ENCODE measurements at places on chromosomes 12 and 14.

- DNase-seq = no peak
Observed at GRCh38 chr14:62076368-62076767, 314.1 kb downstream of the SNAPC1 start.

GRCh38 chr12:108831309-108831991, 25.9 kb downstream of the SSH1 start:
- DNase-seq = no peak

GRCh38 chr14:42277840-42278239, 671.2 kb downstream of the LRFN5 start:
- no peak for DNase-seq

DNA sequence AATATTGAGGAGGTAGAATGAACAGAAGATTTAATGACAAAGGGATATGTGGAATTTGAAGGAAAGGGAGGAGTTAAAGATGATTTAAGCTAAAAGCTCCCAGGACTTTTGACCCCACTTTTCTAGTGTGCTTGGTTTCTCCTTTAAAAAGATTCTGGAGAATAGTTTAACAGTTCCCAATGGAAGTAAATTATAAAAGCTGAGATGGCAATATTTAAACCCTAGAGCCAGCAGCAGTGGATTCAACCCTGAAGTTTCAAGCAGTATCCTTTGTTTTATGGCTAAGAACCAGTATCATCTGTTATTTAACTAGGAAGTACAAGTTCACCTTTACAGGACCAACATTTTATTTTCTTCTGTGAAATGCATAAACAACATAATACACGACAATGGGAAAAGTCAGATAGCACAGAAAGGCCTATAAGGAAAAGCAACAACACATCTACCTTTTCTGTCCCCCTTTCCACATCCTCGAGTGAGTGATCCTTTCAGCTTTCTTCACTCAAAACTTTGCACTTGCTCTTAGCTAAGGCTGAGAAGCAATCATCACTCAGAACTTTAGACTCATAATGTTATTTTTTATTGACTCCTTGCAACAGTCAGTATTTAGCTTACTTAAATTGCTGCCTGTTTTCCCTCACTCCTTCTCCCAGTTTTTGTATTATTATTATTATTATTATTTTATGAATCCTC, 264.5 kb downstream of the FBXL14 start:
- DNase-seq = no peak

GRCh38 chr14:88245321-88245720, 77.7 kb downstream of the KCNK10 start:
- DNase-seq = peak; percentile 25

DNA sequence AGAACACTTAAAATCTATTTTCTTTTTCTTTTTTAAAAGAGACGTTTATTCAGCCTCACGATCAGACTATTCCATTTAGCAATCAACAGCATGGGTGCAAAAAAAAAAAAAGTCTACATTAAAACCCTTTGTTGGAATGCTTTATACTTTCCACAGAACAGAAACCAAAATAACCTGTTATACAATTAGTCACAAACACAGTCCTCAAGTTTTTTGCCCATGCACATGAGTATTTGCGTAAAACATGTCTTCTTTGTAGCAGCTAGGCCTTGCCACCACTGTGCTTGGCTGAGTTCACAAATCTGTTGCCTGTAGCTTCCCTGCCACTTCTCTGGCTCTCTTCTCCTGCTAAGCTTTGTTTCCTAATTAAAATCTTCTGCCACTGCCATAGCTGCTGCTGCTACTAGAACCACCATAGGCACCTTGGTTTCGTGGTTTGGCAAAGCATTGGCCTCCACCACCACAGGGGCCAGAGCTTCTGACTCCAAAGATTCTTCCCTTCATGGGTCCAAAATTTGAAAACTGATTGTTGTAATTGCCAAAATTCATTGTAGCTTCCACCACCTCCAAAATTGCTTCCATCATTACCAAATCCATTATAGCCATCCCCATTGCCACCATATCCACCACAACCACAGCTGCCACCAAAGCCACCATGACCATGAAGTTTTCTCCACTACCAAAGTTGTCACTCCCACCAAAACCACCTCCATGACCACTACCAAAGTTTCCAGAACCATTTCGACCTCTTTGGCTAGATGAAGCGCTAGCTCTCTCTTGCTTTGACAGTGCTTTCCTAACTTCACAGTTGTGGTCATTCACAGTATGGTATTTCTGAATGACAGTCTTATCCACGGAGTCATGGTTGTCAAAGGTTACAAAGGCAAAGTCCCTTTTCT, 38.1 kb downstream of the KLRG1 start:
- DNase-seq = no peak

DNA sequence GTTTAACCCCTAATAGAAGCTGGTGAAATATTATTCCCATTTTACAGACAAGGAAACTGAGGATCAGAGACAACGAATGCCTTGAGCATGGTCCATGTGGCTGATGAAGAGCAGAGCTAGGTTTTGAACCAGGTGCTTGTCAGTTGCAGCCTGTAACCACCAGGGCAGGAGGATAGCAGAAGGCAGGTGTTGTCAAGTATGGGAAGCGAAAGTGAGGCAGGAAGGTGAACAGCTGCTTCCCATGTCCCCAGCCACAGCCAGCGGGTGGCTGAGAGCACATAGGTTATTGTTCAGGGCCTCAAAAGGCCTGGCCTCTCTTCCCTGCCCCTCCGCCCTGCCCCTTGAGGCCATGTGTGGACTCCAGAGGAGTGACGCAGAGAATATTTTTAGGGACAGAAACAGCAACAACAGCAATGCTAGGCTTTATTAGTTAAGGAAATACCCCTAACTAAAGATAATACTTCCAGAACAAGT, 39.6 kb downstream of the IQSEC3 start:
- DNase-seq = no peak

DNA sequence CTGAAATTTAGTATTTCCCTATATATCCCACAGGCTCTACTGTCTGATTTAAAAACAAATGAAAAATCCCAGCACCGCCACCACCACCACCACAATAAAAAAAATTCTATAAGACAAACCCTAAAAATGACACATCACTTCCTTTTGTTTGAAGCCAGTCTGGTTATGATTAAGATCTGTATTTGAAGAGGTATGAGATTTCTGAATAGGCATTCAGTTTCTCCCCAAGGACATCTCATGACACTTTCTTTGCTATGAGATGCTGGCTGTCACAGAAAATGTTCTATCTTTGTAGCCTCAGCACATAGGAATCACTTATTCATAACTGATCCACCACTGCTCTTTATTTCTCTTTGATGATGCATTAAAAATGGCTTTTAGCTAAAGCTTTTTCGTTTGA, 1071.0 kb downstream of the SLC6A15 start:
- DNase-seq = no peak

- DNase-seq = no peak
Observed at GRCh38 chr12:105978276-105978675, 160.5 kb downstream of the NUAK1 start.

DNA sequence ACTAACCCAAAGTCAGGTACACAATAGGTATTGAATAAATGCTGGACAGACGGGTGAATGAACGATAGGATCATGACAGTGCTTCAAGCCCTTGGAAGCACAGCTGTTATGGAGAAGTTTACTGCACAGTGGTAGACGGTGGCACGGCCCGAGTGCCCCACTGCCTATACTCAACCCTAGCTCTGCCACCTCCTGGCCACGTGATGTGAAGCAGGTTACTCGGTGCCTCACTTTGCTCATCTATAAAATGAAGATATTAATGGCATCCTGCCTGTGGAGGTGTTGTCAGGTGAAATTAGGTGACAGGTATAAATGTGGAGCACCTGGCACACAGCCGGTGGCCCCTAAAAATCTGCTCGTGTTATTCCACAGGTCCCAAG, 5.8 kb downstream of the ASB2 start:
- no peak for DNase-seq

- DNase-seq = no peak
Observed at GRCh38 chr14:49947506-49947905, 54.6 kb downstream of the ARF6 start.

DNA sequence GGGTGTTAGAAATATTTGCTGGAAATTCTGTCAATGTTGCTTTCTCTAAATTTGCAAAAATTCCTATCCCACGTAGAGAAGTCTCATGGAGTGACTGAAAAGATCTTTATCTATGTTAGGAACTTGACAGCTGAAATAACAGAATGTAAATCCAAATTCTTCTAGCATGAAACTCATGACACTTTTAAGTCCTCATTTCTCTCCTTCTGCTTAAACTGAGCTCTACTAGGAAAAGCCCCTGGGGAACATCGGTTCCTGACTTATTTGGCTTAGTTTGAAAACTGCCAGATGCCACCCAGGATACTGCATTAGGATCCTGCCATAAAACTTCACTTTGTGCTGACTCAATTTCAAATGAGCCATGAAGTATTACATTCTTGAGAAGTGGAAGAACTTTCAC, 426.0 kb downstream of the GALC start:
- peak; percentile 22 for DNase-seq

GRCh38 chr14:94480809-94481208, 4.8 kb upstream of the SERPINA9 start:
- DNase-seq = peak; percentile 39

- DNase-seq = no peak
Observed at GRCh38 chr12:92440072-92440471, 262.7 kb upstream of the PLEKHG7 start.

GRCh38 chr14:26730929-26731618, 133.2 kb upstream of the NOVA1 start:
- peak; percentile 1 for DNase-seq

DNA sequence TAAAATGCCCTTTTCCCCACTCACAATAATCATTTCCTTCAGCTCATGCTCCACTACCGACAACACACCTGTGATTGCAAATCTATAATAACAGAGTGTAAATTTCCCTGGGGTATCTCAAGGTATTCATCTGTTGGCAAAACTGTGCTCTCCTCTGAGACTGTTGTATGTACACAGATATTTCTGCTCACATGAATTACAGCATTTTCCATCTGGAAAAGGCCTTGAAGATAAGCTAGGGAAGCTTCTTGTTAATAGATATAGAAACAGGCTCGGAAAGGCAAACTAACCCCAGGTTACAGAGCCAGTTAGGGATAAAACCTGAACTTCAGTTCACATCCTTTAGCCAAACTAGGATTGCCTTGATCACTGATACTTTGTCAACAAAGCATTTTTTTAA, 210.4 kb upstream of the KRR1 start:
- no peak for DNase-seq

DNA sequence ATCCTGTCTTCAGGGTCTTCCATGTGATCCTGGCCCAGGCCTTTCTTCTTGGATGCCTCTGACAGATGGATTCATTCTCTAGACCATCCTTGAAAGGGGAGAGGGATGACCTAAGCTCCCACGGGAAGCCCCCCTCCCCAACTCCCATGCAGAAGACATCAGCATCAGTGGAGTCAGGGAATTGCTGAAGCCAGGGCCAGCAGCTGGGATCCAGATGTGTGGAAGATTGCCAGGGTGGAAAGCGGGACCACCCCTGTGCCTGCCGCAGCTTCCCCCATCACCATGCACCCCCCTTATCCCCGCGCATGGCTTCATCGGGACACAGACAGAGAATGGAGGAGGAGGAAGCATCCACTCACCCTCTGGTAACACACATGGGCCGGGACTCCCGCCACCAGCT, 183.6 kb upstream of the PRMT8 start:
- no peak for DNase-seq

- DNase-seq = no peak
Observed at GRCh38 chr14:79580906-79581305, 630.4 kb downstream of the DIO2 start.

GRCh38 chr12:24948757-24949722, at the start of gene BCAT1:
TSS of gene BCAT1 (minus strand) at chr12:24949101. CDS start at chr12:24948932, 169 bp downstream.
- peak; percentile 30 for DNase-seq

DNA sequence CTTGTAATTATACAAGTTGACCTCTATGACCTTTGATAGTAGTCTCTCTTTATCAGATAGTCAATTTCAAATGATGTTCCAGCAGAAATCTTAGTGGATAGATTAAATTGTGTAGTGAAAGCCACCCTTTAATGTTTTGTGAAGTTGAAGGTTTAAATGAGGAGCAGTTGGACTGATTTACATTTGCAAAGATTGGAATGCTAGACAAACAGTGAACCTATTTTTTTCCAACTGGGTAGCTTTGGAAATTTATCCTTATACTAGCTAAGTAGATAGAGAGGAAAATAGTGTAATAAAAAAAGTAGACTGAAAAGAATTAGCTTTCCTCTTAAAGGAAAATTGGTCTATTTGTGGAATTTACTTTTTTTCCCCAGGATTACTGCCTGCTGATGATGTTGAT, 53.7 kb downstream of the LMO3 start:
- no peak for DNase-seq
